ENCODE measurements at places on chromosomes 12 and 14.

GRCh38 chr14:75363570-75364227 is 64.1 kb upstream of the JDP2 start:
- no peak for DNase-seq

- no peak for DNase-seq
These were observed 56.8 kb downstream of the LRFN5 start for GRCh38 chr14:41663473-41663850.

DNA sequence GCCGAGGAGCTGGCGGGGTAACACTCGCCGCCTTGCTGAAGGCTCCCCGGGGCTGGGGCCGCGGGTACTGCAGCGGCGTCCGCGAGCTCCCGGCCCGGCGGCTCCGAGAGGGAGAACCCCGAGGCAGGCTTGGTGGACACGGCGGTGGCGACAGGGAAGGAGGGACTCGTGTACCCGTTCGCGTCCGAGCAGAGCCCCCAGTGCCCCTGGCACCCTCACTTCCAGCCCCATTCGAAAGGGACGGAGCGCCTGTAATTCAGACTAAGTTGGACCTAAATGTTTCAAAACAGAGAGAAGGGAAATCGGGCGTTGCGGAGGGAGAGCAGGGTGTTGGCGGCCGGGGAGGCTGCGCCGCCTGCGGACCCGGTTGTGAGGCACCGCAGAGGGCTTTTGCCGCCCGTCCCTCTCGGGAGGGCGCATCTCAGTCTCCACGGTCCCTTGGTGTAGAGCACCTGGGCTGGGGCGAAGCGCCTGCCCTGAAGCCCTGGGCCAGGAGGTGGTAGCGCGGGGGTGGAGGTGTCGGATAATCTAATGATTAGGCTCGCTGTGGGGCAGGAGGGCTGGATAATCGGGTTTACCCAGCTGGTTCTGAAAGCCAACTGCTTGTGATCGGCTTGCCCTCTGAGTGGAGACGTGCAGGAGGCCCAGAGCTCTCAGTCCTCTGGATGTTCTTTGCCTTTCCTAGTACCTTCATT is 771 bp downstream of the DAAM1 start:
- no peak for DNase-seq

DNA sequence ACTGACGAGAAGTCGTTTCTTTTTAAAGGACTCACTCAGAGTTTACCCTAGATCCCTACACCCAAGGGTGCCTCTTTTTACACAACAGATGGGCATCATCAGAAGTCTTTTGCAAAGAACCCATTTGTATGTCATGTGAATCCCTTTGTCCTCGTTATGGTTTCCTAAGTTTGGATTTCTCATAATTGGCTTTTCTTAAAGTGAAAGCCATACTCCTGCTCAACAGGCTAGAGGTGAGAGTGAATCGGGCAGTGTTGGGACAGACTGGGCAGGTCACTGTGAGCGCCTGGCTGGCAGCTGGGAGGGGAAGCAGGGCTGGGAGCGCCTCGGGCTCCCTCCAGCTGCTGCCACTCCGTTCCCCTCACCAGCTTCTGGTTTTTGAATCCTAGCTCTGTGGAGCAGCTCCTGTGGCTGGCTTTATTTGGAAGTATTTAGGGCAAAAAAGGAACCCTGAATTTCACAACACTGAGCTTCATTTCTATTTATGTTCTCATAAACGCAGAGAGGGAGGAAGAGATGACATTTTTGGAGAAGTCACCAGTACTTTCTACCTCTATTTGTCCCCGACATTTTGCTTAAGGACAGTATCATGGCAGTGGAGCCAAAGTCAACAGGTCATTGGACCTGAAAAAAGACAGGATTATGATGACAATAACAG is 63.8 kb upstream of the ACTN1 start:
- DNase-seq = no peak

DNA sequence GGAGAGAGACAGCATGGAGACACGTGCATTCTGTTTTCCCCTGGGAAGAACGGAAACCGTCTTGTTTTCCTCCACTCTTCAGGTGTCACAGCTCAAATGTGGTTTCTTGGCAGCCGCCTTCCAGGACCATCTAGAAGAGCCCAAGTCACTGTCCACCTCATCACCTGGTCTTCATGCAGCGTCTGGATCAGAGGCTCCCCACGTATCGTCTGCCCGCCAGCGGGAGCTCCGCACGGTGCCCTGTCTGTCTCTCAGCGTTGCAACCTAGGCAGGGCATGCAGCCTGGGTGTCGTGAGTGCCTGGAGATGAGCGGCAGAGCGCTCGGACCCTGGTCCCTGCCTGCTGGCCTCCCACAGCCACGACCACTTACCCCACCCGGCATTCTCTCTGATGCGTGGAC is 117.5 kb downstream of the PIWIL1 start:
- DNase-seq = no peak

GRCh38 chr12:27257104-27257843 is 13.2 kb downstream of the STK38L start:
- DNase-seq = no peak

GRCh38 chr14:59358102-59358501 is 107.1 kb downstream of the GPR135 start:
- peak; percentile 18 for DNase-seq

DNA sequence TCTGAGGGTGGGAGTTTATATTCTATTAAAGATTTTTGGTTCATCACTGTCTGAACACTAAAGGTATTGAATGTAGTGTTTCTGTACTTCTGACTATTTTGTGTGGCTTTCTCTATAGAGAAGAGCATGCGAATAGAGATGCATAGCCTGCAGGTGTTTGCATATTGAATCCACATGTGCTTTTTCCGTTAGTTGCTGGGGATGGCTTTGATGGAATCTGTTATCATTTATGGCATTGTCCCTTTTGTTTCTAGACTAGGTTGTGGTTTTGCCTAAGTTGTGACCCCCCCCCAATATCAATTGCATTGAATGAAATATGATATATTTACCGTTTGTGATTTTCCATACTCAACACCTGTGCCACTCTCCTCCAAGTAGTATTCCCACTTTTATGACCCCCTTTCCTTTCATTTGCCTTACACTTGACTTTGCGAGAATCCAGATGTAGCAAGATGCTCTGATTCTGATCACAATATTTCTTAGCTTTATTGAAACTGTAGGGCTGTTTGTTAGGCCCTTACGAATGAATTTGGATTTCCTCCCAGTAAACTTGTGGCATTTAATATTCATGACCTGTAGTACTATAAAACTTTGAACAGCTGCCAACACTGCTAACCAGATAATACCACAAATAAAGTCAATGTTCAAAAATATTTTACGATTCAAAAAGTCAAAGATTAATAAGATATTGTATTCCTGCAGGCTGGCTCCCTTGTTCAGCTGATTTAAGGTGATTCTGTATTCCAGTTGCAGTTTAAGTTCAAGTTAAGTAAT is 176.4 kb downstream of the TMTC2 start:
- DNase-seq = no peak

Data from iPS DF 6.9 (cell line).